Epithelial cell of esophagus (primary cell): ENCODE measurements at places on chromosomes 4 and X.

- no peak for DNase-seq
These were observed 30.5 kb downstream of the RUFY3 start for GRCh38 chr4:70752236-70752635.

DNA sequence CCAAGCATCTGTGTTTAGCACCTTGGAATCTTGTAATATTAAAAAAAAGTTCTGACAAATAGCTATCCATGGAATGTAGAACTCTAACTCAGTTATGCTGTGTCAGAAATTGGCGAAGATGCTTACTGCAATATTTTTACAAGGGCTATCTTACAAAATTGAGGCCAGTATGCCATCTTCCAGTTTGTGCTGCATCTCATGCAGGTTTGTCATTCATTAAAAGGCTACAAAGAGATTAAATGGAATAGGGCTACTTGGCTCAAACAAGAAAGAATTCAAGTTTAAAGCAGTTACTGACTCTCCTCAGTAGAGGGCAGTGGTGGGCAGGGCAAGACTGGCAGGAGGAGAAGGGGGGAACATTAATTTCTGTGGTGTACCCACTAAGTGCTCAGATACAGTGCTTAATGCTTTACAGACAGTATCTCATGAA, 66.5 kb downstream of the SHROOM4 start:
- DNase-seq = peak; percentile 37

GRCh38 chrX:39929379-39930025, 168.3 kb downstream of the BCOR start:
- no peak for DNase-seq

DNA sequence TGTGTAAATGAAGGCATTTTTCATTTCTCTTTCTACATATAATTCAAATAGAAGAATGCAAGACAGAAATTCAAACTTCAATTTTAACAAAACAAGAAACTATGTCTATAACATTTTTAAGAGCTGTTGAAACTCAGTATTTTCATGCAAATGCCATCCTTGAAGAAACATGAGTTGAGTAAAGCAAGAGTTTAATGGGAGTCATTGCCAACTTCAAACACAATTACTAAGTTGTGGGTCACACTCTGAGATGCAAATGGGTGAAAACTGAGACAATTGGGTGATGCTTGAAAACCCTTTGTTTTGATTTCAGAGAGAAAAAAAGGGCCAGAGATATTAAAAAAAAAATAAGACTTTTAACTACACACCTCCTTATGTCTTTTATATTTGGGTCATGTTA, 865.9 kb downstream of the FAT4 start:
- no peak for DNase-seq

DNA sequence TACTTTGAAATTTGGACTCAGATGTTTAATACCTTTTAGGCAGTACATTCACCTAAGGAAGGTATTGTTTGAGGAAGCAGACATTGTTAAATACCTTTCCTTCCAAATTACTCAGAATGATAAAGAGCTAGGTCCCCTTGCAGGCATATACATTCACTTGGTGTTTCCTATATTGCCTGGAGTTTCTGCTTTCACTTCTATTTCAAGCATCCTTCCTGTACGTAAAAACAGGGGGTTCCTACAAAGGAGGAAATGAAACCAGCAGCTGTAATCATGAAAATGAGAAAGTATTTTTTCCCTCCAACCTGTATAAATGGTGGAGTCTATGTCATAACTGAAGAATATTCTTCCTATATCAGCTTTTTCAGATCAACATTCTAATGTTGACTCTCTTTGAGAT, 90.4 kb upstream of the RASGEF1B start:
- no peak for DNase-seq

- peak; percentile 57 for DNase-seq
These were observed 60.9 kb downstream of the AASDH start for GRCh38 chr4:56326363-56326762.

DNA sequence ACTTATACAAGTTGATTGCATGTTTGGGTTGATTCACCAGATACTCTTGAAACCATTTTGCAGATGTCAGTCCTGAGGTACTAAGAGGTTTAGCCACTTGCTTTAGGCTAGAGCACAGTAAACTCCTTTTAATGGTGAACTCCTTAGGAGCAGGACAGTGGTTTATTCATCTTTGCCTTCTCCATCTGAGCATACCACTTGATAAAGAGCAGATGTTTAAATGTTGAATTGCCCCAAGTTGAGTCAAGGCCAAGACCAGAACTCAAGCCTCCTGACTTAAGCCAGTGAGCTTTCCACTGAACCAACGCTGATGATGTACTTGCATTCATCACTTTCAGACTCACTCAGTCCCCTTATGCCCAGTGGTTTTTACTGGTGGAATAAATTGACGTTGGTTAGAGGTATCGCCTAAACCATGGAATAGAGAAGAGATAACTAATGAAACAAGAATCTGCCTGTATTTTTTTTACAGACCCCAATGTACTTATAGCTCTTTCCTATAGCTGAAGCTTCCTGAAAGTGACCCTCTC, 7.5 kb downstream of the DAPP1 start:
- DNase-seq = no peak

- no peak for DNase-seq
These were observed 159.9 kb downstream of the TRIML1 start for GRCh38 chr4:188299161-188299560.

- DNase-seq = peak; percentile 49
These were observed 46.7 kb downstream of the FGF16 start for GRCh38 chrX:77493677-77494553.

DNA sequence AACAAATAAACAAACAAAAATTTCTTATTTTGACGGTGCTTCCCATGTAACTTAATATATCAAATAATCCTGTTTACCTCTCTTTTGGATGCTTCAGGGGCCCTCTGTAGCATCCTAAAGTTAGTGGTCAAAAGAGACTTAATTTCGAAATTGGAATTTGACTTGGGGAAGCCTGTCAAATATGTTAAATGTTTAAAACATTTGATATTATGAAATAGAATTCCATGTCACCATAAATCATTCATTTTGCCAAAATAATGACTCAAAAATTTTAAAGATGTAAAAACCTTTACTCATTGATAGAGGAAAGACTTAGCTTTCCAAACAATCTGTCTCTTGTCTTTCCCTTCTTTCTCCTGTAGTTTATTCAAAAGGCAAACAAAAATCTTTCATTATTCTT, 20.6 kb upstream of the TEX13A start:
- no peak for DNase-seq

- DNase-seq = peak; percentile 68
These were observed 36.6 kb upstream of the PTPN13 start for GRCh38 chr4:86557526-86557925.

DNA sequence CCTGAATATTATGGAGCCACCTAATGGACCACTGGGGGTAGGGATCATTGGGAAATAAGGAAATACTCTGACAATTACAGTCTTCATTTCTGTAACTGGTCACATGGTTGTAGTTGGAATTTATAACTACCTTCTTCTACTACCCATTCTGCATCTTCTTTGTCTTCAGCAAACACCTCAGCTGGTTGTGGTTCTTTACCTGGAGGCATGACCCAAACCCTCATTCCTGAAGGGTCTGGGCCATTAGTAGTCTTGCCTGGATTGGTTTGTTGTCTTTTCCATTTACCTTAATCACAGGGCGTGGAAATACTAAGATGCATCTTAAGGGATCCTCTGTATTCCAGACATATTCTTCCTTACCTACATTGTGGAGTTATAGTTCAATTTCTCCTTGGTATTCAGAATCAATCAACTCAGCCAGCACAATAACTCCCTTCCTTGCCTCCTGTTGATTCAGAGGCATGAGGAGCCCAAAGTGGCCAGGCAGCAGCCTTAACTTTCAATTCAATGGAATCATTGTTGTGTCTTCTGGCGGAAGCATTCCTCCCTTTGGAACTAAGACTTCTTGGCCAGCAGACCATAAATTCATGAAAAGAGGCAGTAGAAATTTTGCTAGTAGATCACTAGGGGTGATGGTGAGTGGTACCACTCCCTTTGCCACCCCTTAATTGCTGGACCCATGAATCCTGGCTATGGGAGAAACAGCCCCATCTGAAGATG, 75.7 kb upstream of the RAP2C start:
- DNase-seq = no peak

DNA sequence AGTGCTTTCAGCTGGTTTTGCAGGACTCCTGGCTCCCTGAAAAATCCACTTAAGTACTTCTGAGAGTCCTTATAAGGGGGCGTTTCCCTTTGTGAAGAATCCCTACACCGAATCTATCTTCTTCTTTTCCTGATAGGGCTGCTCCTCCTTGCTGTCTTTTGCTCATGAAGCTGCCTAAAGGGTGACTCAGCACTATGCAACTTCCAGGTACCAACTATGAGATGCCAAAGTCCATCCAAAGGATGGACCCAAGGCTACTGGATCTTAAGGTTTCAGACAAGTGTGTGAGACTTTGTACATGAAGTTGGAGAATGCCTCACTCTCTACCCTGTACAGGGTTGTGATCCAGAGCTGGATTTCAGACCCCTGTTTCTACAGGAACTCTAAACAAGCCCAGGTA, 485.0 kb upstream of the FAT1 start:
- DNase-seq = peak; percentile 33

- no peak for DNase-seq
These were observed 25.5 kb downstream of the MOB1B start for GRCh38 chr4:70927502-70928137.

DNA sequence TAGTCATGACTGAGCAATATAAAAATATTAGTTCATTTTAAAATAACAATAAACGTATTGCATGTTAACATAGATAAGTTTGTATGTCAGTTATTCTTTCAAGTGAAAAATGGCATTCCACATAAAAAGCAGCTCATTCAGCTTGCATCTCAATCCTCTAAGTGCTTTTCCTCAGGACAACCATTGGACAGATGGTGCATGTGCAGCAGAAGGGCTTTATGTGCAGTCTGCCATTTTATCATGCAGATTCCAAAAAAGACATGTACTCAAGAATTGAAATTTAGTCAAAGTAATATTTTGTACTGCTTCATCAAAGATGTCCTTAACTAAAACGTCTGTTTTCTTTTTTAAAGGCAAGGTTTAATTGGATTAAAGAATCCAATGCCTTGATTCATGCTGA, 93.4 kb downstream of the RS1 start:
- DNase-seq = no peak

GRCh38 chr4:40956721-40957255, 207.0 kb downstream of the NSUN7 start:
- DNase-seq = no peak

DNA sequence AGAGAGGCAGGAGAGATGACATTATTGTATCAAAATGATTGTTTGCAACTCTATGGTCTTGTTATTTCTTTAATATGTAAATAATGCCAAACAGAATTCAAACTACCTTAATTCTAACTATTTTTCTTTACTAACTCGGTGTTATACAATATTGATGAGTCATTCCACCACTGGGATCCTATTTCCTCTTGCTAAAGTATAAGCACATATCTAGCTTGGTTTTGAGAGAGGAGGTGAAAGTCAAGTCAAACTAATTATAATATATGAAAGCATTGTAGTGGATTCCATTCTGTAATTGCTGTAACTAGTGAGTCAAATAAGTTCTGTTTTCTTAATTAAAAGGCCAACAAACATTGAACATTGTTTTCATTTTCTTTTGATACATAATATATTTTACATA, 837.6 kb downstream of the PDHA2 start:
- DNase-seq = peak; percentile 61

GRCh38 chr4:7903791-7904516, 35.7 kb downstream of the AFAP1 start:
- peak; percentile 45 for DNase-seq

DNA sequence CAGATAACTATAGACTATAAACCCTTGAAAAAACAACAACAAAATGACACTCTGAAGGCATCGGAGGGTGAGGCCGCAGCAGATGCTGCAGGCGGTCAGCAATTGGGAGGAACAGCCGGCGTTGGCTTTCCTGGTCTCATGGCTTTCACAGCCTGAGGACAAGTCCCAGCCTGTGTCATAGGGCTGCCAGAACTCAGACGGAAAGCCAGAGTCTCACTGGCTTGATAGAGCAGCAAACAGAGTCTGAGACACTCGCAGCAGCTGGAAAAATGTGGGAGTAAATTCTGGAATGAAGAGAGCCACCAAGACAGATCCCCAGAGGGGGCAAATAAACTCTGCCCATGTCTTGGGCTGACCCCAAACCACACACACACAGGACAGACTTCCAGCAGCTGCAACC, 86.3 kb downstream of the PPP2R2C start:
- DNase-seq = peak; percentile 13

- DNase-seq = no peak
These were observed 682.4 kb downstream of the DACH2 start for GRCh38 chrX:86830685-86831084.

- no peak for DNase-seq
These were observed 88.2 kb downstream of the SCD5 start for GRCh38 chr4:82710197-82710929.

DNA sequence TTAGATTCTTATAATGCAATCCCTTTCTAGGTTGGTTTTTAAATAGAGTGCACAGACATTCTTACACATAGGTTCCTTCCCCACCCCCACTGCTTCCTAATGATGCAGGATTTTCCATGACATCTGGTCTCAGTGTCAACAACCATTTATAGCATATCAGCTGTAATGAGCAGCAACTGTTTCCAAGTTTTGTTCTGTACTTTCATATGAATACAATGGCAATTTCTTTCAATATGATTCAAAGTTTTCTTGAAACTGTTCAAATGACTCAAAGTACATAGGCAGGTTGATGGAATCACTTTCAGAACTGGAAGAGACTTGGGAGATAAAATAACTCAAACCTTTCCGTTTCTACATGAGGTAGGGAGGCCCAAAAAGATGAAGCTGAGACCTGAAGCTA, 220.7 kb downstream of the CAMK2D start:
- DNase-seq = no peak

- DNase-seq = no peak
These were observed 68.2 kb upstream of the ACSL1 start for GRCh38 chr4:184893801-184894571.

DNA sequence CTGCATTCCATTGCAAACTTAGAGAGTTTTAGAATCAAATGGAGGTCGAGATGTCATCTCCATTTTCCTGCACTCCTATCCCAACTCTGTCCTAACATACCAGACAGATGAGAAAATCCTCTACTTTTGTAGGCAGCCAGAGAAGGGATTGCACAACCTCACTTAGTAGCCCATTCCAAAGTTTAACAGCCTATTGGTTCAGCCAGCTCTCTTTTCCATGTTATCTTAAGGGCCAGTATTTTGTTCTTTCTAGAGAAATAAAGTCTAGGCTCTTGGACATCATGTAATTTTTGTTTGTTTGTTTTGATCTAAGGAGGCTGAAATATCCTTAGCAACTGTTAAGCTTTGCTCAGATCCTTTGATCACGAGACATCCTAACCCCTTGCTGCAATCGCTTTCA, 173.0 kb downstream of the COX18 start:
- peak; percentile 56 for DNase-seq

- DNase-seq = peak; percentile 80
These were observed 4.3 kb downstream of the OCIAD2 start for GRCh38 chr4:48902266-48902665.

DNA sequence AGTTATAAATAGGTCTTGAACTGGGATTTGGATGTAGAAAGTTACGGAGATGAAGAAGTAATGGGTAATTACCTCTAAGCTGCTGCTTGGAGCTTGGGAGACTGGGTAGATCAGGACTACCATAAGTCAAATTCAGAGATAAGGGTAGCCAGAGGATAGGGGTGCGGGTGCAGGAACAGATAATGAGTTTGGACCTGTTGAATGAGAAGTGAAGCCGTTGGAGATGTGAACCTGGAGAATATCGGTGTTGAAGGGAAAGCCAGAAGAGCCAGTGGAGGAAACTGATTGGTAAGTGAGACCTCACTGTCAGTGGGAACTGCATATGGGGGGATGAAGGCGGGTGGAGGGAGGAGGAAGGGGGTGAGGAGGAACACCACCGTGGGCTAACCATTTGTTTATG, 618 bp upstream of the FOXO4 start:
- no peak for DNase-seq

- DNase-seq = no peak
These were observed 42.2 kb upstream of the SORCS2 start for GRCh38 chr4:7150036-7150635.
